HT1080 (cell line): ENCODE measurements at places on chromosomes 5 and 9. TPM values are rescaled to one million over a fixed set of nuclear protein-coding genes. Genes with fewer than 3 reads are reported as not detected.

GRCh38 chr9:35717132-35717870, 14.7 kb downstream of the TLN1 start:
- no peak for DNase-seq

DNA sequence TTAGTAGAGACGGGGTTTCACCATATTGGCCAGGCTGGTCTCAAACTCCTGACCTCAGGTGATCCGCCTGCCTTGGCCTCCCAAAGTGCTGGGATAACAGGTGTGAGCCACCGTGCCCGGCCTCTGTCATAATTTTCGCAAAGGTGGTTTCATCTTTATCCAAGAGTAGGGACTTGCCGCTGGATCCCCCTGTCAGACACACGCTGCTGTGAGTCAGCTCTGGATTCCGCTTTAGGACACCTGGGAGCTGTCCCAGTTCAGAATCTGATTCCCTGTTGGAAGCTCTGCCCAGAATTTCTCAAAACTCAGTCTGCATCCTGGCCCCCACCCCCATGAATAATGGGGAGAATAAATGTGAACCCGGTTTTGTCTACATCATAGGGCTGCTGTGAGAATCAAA, 17.9 kb upstream of the GRHPR start:
- DNase-seq: no peak

DNA sequence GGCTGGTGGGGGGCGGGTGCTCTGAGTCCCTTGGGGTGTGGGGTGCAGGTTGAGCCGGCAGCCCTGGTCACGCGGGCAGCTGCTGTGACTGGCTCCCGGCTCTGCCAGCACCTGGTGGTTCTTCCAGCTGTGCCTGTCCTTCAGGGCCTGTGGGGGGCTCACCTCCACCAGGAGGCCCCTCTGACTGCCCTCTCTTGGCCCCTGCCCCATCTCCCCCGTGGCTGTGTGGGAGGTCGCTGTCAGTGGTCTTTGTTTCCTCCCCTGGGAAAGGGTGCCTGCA, 3.3 kb downstream of the RXRA start:
- no peak for DNase-seq

DNA sequence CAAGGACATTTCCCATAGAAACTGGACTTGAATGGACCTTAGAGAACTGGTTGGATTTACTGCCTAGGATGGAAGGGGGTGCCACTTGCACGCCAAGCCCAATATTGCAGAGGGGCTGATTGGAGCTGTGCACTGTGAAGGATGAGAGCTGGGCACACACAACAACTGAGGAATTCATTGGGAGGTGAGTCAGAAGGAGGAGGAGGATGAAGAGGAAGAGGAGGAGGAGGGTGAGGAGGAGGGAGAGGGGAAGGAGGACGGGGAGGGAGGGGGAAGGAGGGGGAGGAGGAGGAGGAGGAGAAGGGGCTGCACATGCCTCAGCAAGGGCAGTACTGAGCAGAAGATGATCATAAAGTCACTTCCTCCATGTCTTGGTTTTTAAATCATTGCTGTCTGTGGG, 5.7 kb upstream of the ICE1 start:
- peak; percentile 68 for DNase-seq

DNA sequence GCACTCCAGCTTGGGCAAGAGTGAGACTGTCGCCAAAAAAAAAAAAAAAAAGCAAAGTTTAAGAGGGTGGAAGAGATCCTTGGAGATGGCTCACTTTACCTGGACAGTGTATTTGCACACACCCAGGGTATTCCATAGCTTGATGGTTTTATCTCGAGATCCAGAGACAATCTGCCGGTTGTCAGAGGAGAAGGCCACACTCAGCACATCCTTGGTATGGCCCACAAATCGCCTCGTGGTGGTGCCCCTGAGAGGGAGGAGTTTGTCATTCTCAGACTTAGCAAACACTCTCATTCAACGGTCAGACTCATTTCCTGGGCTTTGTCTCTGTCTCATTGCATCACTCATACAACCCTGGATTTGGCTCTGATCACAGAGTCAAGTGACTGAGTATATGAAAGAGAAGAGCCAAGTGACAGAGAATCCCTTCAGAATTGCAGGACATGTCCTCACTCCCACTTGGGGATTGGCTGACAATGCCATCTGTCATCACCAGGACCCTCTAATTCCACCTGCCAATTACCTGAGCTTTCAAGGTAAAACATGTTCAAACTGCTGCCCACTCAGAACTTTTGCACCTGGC, 2.2 kb downstream of the RACK1 start:
- DNase-seq: peak; percentile 92

Gene GRXCR2
- not detected in 2 replicates for total RNA-seq

Gene SELENOP
- not detected in 2 replicates for total RNA-seq
